M059J (cell line): ENCODE measurements at places on chromosomes 16 and 17. TPM values are rescaled to one million over a fixed set of nuclear protein-coding genes. Genes with fewer than 3 reads are reported as not detected.

The SOST gene
- total RNA-seq: not detected in 2 replicates

The ABI3 gene
- total RNA-seq: 0.12 TPM in 1 of 2 replicates, not detected in the other

The TEKT5 gene
- 1.4 TPM in 1 of 2 replicates, not detected in the other for total RNA-seq

DNA sequence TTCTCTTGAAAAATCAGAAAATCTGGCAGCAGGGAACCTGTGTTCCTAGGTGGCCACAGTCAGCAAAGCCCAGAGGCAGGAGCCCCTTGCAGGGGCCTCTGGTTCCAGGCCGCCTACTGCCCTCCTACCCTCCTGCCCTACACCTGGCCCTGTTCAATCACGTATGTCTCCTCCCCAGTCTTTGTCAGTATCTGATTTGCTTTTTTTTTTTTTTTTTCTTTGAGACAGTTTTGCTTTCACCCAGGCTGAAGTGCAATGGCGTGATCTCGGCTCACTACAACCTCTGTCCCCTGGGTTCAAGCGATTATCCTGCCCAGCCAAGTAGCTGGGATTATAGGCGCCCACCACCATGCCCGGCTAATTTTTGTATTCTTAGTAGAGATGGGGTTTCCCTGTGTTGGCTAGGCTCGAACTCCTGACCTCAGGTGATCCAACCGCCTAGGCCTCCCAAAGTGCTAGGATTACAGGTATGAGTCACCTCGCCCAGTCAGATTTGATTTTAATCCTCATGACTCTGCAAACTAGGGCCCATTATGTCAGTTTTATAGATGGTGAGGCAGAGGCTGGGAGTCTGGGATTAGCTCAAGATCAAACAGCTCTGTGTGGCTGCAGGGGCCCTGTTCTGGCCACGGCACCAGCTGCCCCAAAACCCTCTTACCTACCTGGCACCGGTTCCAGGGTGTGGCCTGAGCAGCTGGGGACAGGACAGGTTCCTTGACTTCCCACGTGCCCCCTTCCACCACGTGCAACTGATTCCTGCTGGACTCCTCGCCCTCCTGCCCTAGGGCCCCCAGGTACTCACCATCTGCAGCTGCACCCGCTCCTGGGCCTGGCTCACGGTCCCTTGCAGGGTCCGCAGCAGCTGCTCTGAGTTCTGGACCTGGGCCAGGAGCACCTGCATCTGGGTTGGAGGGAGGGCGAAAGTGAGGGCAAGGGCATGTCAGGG is 14.7 kb downstream of the RABEP2 start:
- DNase-seq: peak; percentile 74

GRCh38 chr16:77289331-77289809 is 90.2 kb downstream of the SYCE1L start:
- peak; percentile 90 for DNase-seq

GRCh38 chr16:2712063-2712441 is 8.0 kb downstream of the PRSS27 start:
- DNase-seq: no peak
